ENCODE measurements at places on chromosomes 5 and 9.
A peak's percentile ranks its signal among the peaks of the same experiment; 100 is the strongest.

GRCh38 chr9:114200721-114201300 is 45.5 kb downstream of the COL27A1 start:
- no peak for DNase-seq

DNA sequence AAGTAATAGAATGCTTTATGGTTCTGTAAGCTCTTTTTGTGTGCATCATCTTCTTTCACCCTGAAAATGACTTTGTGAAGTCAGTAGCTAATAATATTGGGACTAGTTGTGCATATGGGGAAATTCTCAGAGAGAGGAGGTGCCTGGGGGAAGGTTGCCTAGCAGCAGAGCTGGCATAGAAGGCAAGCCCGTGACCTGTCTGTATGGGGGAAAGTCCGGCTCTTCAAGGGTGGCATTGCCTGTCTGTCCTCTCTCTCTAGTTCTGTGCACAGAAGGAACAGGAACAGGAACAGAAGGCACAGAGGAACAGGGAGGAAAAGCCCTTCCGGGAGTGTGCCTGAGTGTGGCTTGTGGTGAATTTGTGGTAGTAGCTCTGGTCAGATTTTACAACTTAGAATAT is 33.1 kb downstream of the SH3GL2 start:
- DNase-seq, result no peak

- DNase-seq, result no peak
Observed at GRCh38 chr9:30575691-30576090, 1808.8 kb upstream of the ACO1 start.

DNA sequence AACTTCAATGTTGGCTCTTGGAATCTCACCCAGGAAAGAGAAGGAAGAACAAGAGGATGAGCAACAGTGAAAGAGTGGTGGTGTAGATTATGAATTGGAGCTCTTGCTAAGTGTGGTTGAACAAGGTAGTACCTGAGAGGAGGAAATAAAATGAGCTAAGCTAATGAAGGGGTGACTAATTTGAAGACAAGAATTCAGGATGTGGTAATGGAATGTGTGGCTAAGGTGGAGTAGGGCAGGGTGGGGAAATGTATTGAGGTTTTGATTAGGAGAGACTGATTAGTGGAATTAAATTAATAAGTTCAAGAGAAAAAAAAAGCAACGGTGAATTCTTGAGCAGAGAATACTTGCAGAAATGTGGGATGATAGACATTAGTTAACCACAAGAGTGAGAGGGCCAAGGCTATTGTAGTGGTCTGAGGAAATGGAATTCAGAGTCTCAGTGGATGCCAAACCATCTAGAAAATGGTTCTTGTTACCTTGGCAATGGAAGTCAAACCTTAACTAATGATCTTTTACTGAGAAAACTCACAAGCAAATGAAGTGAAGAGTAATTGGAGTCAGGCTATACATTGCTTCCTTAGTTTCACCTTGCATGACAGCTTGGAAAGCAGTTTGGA is 648.3 kb upstream of the ZNF608 start:
- DNase-seq, result no peak

- peak; percentile 37 for DNase-seq
Observed at GRCh38 chr9:38727497-38728001, 7.6 kb upstream of the FAM240B start.

DNA sequence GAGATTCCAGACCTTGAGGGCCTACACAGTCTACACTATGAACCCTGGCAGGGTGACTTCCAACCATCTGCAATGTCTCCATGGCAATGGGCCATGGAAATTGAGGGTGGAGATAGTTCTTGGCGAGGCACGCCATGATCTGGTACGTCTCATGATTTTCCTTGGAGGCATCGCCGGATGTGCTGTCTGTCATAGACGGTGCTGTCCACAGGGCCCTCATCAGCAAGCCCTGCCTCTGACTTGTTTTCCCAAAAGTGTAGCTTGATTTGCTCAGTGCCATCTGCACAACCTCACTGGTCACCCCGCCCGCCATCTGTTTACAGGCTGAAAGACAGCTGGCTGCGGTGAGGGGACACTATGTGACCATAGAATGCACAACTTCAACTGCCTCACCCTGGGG is 73.5 kb downstream of the BOD1 start:
- no peak for DNase-seq

DNA sequence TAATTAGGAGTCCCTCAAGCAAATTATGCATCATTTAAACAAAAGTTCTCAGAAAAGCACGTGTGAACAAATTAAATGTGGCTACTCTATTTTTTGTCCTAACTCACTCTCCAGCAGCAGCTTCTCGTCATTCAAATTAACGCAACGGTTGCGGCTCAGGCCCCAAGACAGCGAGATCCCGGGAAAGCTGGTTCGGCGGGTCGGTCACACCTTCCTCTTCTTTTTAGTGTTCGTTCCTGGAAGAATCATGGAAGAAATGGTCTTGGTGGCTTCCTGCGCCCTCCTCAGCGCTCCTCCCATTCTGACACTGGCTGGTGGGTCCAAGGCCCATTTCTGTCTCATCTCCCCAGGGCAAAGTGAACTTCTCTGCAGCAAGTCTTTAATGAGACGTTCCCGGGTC is 382.8 kb upstream of the IRX1 start:
- no peak for DNase-seq

DNA sequence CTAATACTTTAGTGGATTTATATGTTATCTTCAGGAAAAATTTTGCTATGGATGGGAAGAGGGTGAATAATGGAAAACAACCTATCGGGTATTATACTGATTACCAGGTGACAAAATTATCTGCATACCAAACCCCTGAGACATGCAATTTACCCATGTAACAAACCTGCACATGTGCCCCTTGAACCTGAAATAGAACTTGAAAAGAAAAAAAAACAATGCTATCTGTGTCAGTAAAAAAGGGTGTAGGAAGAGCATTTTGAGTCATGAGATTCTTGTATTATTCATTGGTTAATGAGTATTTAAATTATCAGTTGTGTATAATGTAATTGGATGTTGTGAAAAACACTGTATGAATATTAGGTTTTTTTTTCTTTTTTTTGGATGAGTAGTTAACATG is 75.4 kb downstream of the PRR16 start:
- no peak for DNase-seq

DNA sequence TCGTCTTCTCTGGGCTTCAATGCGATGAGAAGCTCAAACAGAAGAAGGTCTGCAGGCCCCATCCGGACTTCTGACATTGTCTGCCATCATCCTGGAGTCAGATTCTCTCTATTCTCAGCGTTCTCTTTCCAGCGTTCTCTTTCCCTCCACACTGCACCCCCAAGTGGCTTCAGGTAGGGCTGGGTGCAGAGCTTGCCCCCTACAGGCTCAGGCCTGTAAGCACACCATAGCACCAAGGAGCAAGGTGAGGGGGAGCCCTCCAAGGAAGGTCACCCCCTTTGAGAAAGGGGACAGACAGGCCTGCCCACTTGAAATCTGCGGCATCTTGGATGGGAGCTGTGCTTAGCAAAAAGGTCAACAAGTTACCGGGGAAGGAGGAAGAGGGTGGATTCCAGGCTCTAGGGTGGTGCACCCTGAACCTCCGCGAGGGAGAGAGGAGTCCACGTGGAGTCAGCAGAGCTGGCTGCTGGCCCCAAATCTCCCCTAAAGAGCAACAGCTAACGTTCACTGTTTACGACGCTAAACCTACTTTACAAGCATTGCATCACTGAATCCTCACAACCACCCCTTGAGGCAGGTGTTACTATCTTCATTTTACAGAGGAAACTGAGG is 27.5 kb downstream of the GPX3 start:
- DNase-seq, result peak; percentile 40

GRCh38 chr9:18014556-18014955 is 435.7 kb downstream of the SH3GL2 start:
- DNase-seq, result no peak

GRCh38 chr5:169049712-169050111 is 251.2 kb downstream of the SLIT3 start:
- DNase-seq, result no peak

GRCh38 chr5:52743970-52744369 is 43.7 kb upstream of the ITGA1 start:
- DNase-seq, result no peak

DNA sequence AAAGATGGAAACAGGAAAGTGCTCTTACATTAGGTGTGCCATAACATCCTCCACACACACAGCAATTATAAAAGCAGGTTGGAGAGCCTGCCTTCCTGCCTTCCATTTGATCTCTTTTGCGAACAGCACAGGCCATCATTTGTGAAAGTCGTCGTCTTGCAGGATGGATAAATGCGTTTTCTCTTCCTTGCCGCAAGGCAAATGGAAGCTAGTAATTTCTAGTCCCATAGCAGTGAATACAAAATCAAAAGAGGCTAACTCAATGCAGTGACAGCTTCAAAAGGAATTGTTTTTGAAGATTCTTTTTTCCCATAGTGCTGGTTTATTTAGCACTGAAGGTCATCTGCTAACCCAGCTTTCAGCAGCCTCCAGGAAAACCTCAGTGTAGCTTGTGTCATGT is 178.8 kb downstream of the GIN1 start:
- DNase-seq, result no peak

DNA sequence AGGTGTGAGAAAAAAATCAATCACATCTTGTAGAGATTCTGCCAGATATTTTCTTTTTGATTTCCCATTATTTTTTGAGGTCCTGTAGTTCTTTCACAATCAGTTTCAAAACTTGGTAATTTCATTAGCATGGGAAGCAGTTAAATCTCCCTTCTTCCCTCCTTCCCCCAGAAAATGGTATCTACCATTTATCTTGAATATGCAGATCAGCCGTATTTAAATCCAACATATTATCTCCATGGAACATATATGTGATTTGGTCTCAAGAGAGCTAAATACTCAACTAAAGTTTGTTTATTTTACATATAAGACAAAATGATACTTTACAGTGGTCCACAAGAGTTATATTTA is 1034.8 kb downstream of the CDH12 start:
- DNase-seq, result no peak

DNA sequence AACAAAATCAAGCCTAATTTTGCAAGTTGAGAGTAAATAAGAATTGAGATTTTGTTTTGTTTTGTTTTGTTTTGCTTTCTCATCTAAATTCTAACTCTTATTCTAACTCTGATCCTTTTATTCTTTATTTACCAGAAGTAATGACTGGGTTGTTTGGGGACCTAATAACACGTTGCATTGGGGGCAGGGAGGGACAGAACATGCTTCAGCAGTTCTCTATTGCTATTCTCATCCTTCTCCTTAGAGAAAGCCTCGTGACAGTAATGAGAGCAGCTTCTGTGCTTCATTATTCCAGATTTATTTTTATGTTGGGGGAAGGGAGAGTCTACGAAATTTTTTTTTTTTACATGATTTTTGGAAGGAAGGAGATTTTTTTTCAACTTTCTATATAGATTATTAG is 21.1 kb downstream of the CPEB4 start:
- no peak for DNase-seq

GRCh38 chr5:112532654-112533360 is 113.7 kb upstream of the EPB41L4A start:
- no peak for DNase-seq

DNA sequence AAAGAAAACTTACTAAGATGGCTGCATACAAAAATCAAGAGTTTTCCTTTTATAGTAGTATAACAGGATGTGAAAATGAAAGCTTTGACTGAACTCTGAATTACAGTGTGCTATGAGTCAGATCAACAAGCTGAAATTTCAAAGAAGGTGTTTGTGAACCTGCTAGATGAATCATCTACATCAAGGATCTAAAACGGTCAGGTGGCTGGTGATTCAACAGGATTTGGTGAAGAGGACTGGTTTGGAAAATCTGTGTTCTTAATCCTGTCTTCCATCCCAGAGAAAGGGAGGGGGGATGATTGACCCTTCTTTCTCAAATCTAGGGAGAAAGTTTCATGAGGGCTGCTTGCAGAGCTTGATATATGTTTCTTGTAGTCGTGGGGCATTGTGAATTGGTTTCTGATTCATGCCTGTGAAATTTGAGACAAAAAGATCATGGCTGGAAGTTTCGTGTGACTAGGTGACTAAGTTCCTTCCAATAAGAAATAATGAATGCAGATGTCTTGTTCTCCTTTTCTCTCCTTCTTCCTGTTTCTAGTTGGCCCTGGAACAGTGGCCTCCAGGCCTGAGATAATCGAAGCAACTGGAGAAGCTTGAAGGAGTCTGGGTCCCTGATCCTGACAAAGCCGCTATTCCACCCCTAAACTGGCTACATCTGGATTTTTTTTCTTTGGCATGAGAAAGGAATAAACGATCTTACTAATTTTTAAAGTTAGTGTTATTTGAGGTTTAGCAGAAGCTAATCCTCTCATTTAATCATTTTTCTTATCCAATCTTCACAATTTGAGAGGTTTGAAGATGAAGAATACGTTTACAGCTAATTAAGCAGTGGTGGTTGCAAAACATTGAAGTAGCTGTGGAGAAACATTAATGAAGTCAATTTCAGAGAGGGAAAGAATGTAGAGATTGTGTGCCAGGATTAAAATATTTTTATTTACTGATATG is 67.2 kb downstream of the MRPS30 start:
- DNase-seq, result no peak

DNA sequence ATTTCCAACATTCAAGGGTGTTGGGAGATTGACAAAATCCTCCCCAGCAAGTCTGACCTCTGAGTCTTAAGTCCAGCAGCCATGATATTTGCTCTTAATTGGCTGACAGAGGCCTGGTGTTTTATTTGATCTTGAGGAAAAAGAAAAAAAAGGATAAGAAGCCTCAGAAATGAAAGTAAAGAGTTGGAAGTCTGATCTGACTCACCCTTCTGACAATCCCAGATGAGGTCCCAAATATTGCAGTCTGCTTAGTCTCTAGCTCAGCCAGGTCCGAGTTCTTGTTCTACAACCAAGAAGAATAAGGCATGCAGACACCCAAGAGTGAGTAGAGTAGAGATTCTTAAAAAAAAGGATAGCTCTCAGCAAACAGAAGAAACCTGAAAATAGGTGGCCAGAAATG is 632.5 kb upstream of the ST8SIA4 start:
- no peak for DNase-seq

DNA sequence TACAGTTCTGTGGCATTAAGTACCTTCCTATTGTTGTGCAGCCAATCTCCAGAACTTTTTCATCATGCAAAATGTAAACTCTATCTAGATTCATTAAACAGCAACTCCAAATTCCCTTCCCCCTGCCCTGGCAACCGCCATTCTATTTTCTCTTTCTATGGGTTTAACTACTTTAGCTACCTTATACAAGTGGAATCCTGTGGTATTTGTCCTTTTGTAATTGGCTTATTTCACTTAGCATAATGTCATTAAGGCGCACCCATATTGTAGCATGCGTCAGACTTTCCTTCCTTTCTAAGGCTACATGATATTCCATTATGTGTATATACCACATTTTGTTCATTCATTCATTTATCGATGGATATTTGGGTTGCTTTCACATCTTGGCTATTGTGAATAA is 142.4 kb downstream of the CAAP1 start:
- DNase-seq, result no peak

- DNase-seq, result no peak
Observed at GRCh38 chr5:60551250-60551649, 148.7 kb downstream of the DEPDC1B start.

DNA sequence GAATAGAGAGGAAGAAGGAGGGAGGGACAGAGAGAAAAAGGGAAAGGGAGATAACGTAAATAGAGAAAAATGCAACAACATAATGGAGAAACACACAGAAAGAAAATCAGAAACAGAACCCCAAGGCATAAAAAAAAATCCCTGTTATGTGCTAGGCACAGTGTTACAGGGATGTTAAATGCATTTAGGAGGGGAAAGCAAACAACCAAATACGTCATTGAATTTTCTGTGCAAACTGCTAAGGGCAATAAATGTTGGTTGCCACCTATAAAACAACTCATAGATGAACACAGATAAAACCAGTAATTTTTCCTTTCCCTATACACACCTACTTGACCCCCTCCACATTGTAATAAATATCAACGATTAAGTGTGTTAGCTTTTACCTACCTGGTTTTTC is 51.3 kb upstream of the ASTN2 start:
- no peak for DNase-seq

Data from endothelial cell (in vitro differentiated cells).